ENCODE measurements at places on chromosomes 2 and 18.

- no peak for DNase-seq
Measured at GRCh38 chr2:18085593-18085992, 207.1 kb downstream of the KCNS3 start.

DNA sequence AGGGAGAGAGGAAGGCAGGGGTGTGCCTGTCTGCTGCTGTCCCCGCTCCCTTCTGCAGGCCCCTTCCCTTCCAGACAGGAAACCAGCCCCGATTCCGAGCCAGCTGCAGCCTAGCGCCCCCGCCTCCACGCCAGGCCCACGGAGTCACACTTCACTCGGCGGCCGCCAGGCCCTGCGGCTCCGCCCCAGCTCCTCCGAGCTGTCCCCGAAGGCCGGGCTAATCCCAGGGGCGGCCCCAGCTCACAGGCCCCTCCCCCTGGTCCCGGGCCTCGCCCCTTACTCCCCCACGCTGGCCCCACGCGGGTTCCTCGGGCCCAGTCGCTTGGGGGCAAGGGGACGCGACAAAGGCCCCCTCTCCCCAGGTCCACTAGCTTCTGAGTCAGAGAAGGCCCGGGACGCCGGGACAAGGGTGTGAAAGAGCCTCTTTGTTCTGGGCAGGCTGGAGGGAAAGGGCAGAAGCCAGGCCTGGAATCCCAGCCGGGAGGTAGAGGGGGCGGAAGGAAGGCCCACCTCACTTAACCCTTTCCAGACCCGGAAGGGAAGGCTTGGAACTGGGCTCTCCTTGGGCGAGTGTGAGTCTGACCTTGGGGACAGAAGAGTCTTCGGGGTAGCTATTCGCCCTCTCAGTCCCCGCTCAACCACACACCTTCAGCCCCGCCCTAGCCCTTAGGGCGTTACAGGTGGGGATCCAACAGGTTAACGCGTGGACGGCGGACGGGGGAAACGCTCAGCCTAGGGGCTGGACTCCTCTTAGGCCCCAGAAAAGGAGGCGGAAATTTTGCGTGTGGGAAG, 1.2 kb downstream of the RTKN start:
- no peak for DNase-seq

DNA sequence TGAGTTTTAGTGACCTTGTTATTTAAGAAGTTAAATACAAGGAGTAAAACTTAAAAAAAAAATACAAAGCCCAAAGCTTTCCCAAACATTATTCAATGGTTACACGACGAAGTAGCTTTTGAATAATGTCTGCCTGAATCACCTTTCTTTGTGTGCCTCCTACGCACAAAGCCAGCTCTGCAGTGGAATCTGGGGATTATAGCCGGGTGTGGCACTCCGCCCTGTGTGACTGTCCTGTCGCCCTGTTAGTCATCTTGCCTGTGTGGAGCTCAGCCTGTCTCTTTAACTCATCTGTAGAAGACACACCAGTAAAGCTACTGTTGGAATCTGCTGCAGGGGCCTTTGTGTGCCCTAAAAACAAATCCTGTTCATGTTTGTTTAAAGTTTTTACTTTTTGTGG, 79.4 kb upstream of the TCF7L1 start:
- no peak for DNase-seq

GRCh38 chr2:216792222-216793021, 67.4 kb downstream of the TNP1 start:
- DNase-seq: no peak

GRCh38 chr2:161159456-161160225, 587 bp upstream of the TANK start:
- DNase-seq: no peak

GRCh38 chr18:44636241-44636640, 44.4 kb upstream of the SETBP1 start:
- no peak for DNase-seq

- DNase-seq: no peak
Measured at GRCh38 chr2:86541334-86541733, 21.9 kb downstream of the CHMP3 start.

- no peak for DNase-seq
Measured at GRCh38 chr2:85120363-85120762, 12.8 kb upstream of the TCF7L1 start.

DNA sequence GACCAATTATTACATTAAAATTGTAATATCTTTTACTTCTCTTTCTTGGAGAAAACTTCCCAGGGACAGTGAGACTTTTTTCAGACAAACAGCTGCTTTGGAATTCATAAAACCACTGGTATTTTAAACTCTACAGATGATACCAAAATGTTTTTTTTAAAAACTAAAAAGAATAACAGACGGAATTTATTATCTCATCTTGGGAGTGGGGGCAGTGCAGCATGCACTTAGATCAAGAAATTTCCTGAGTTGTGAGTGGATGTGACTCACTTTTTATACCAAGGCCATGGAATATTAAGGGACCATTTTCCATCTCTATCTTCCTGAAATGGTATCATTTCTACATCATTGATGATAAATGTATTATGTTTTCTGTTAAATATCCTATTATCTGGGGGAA, 422.8 kb upstream of the HNRNPA3 start:
- no peak for DNase-seq

DNA sequence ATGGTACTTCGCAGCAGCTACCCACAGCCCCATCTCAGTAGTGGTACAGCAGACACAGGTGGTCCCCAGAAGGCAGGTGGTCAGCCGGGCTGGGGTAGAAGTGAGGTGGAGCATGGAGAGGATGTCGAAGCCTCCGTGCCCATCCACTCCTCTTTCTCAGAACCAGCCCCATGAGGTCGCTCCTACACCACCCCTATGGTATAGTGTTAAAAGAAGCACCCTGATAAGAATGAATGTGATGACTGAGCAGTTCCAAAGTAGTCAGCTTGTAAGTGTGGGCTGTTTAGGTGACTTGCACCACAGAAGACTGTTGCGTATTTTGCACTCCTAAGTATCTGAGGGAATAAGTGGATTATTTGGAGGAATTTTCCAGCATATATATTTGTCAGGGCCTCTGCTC, 111.3 kb downstream of the WDSUB1 start:
- DNase-seq: no peak

GRCh38 chr2:176744146-176744545, 468.4 kb upstream of the HNRNPA3 start:
- DNase-seq: no peak

DNA sequence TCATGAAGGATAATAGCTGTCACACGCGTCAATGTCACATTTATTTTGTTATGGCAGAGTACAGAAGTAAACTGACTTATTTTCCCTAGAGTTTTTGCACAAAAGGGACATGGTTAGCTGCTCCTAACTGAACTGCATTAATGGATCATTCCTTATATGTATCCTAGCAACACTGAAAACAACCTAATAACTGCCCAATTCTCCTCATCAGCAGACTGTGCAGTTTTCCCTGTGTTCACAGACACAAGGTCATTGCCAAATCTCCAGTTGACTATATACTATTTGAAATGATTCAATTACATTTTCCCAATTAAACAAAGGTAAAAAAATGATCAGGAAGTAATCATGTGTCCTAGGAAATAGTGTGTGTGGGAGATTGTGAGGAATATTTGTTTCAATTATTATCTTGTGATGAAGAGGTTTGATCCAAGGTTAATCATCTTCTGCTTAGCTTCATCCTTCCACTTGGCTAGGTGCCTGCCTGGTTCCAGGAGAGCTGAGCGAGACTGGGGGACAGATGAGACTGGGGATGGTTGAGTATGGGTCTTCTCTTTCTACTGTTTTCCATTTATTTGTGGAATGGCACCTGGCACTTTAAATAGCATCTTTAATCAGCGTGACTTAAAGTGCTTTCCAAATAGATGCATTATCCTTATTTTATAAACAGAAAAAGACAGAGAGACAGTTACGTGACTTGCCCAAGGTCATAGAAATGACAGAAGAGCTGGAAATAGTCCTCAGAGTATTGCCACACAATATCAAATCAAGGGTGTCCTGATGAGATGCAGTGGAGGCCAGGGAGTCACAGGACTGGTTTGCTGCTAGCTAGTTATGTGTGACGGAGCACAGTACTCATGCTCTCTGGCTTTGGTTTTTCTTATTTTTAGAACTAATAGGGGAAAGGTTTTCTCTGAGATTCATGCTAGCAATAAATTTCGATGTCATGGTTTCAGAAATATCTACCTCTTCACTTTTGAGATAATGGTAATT, 335.6 kb downstream of the PIK3C3 start:
- no peak for DNase-seq

- no peak for DNase-seq
Measured at GRCh38 chr2:190320696-190321095, 1.1 kb upstream of the HIBCH start.
